Iris pigment epithelial cell (primary cell): ENCODE measurements at places on chromosomes 13 and 19.
A peak's percentile ranks its signal among the peaks of the same experiment; 100 is the strongest.

DNA sequence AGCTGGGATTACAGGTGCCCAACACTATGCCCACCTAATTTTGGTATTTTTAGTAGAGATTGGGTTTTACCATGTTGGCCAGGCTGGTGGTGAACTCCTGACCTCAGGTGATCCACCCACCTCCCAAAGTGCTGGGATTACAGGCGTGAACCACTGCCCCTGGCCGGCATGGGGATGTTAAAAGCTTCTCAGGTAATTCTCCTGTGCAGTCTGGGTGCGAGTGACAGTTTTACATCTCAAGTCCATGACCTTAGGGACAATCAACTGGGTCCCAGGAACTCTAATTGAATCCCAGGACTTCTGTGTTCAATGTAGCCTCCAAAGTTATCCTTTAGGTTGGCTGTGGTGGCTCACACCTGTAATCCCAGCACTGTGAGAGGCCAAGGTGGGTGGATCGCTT, 100.1 kb upstream of the TSHZ3 start:
- no peak for DNase-seq

DNA sequence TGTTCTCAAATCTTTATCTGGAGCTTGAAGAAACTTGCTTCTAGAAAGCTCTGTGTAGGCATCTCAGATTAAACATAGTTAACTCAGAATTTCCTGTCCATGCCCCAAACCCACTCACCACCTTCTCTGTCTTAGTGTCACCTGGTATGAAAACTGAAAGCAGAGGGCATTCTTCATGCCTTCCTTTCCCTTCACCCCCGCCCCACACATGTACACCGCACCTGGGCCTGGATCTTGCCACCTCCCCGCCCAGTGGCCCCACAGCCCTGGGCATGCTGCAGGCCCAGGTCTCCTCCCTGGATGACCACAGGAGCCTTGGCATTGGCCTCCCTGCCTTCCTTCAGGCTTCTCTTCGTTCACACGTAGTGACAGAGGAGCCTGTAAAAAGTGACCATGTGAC, 15.8 kb downstream of the CFAP97D2 start:
- no peak for DNase-seq

DNA sequence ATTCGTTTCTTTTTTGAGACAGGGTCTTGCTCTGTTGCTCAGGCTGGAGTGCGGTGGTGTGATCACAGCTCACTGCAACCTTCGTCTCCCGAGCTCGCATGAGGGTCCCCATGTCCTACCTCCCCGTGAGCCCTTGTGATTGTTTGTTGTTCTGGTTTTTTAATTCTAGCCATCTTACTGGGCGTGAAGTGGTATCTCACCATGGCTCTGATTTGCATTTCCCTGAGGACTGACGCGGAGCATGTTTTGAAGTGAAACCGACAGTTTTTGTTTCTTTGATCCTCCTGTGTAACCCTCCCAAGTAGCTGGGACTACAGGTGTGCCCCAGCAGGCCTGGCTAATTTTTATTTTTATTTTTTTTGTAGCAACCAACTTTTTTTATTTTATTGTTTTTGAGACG, 21.7 kb downstream of the GNG7 start:
- no peak for DNase-seq

DNA sequence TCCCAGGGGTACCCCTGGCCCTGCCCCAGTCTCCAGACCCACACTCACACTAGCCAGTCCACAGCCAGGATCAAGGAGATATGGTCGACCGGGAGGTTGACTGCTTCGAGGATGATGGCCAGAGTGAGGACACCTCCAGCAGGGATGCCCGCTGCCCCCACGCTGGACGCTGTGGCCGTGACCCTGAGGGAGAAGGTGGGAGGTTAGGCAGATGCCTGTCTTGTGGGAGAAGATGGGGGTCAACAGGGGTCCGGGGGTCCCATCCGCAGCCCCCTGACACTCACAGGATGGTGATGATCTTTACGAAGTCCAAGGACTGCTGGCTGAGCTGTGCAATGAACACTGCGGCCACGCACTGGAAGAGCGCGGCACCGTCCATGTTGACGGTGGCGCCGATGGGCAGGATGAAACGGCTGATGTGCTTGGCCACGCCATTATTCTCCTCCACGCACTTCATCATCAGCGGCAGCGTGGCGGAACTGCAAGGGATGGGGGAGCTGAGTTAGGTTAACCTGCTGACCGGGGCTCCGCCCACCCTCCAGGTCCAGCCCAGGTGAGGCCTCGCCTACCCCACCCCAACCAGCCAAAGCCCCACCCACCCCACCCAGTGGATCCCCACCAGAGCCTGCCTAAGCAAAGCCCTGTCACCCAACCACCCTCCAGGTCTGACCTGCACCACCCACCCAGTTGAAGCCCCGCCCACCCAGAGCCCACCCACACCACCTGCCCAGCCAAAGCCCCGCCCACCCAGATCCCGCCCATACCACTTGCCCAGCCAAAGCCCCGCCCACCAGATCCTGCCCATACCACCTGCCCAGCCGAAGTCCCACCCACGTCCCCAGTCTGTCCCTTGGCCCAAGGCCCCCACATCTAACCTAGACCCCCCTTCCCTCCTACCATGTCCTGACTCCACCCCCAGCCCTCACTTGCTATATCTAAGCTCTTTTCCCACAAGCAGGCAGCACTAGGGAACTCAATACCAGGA, 11.2 kb downstream of the SLC1A5 start:
- no peak for DNase-seq

GRCh38 chr13:76489274-76489673, 396.9 kb downstream of the KCTD12 start:
- no peak for DNase-seq

GRCh38 chr13:30409886-30410704, 12.2 kb upstream of the UBE2L5 start:
- peak; percentile 82 for DNase-seq

- peak; percentile 42 for DNase-seq
These were observed 90.2 kb downstream of the ATP11A start for GRCh38 chr13:112779856-112780604.

GRCh38 chr13:48901781-48902180, 73.9 kb upstream of the FNDC3A start:
- no peak for DNase-seq

DNA sequence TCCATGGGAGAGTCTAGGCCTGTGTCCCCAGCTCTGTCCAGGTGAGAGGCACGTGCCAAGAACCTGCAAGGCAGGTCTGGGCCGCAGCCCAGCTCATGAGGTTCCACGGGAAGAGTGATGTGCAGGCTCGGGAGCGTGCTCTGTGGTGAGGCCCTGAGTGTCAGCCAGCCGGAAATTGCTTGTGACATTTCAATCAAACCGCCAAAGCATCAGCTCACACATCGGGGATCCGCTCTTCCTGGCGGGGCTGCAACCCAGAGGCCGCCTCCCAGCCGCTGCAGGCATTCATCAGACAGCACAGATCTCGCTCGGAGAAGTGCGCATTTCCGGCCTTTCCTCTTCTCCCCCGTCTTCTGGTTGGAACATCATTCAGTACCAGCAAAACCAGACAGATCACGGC, 109.3 kb downstream of the KDM4B start:
- DNase-seq = no peak

- no peak for DNase-seq
These were observed 7.8 kb downstream of the ZSWIM4 start for GRCh38 chr19:13803038-13803437.

GRCh38 chr19:17200408-17201079, 14.6 kb upstream of the USE1 start:
- DNase-seq = no peak

- peak; percentile 100 for DNase-seq
These were observed 11.2 kb downstream of the ACTN4 start for GRCh38 chr19:38658462-38659306.

DNA sequence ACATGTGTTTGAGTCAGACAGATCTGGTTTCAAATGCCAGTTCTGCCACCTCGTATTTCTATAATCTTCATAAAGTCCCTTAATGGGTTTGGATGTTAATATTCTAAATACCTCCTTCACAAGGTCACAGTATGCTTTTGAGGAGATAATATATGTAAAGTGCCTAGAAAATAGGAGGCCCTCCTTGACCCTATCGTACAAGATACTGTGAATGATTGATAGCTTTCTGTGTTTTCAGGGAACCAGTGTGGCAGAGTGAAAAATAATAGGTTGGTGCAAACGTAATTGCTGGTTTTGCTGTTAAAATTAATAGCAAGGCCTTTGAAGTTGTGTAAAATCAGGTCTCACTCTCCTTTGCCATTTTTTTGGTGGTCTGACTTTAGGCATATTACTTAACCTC, 77.5 kb upstream of the SCEL start:
- DNase-seq = no peak

- no peak for DNase-seq
These were observed 767.9 kb upstream of the SLITRK6 start for GRCh38 chr13:86567119-86567518.

GRCh38 chr19:8566855-8567254, 10.4 kb downstream of the MYO1F start:
- peak; percentile 38 for DNase-seq

DNA sequence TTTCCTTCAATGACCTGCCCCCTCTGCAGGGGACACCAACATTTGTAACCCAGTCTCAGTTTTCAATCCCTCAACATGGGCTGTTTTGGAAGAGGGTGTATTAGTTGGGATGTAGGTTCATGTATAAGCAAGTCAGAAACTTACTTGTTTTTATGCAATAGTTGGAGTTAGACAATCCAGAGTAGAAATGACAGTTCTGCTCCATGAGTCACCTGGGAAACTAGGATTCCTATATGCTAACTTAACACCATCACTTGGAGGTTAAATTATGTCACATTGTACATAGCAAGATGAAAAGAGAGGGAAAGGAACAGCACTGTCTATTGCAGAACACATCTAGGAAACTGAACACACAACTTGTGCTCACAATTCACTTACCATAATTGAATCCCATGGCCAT, 436.4 kb downstream of the RFC3 start:
- peak; percentile 13 for DNase-seq

DNA sequence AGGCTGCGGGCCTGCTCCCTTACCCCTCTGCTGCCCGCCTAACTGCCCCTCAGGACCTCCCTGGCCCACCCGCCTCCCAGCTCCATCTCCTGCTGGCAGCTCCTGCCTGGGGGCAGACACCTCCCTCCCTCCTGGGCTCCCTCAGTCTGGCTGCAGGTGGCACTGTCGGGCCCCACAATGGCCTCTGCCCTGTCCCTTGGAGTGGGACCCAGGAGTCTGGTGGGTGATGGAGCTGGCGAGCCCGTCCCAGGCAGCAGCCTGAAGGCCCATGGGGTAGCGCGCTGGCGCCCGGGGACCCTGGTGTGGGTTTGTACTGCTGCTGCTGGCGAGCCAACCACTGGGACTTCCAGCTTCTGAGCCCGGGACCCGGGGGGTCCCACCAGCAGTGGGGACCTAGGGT, 83.6 kb downstream of the KDM4B start:
- DNase-seq = no peak

- DNase-seq = no peak
These were observed 29.6 kb downstream of the EPN1 start for GRCh38 chr19:55704494-55705245.

GRCh38 chr19:29564574-29565005, 38.8 kb downstream of the VSTM2B start:
- DNase-seq = no peak

- no peak for DNase-seq
These were observed 225.8 kb upstream of the SLC10A2 start for GRCh38 chr13:103291798-103292572.

- DNase-seq = no peak
These were observed 2.0 kb upstream of the SYCE2 start for GRCh38 chr19:12921047-12921446.

DNA sequence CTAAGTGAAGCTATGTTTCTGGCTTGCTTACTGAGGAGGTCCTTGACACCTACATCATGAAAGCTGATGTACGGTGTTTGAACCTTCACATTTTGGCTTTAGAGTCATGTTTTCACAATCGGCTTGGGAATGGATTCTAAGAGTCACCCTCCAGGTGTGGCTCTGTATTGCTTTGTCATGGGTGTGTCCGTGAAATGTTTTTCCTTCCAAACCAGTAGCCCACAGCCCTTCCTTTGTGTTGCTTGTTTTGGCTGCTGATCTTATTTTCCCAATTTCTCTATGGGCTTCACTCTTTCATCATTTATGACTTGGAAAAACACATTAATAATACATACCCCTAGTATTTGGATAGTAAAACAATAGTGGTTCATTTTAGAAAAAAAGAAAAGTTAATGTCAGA, 240.6 kb downstream of the GGACT start:
- no peak for DNase-seq

- DNase-seq = no peak
These were observed 10.1 kb upstream of the ZNF85 start for GRCh38 chr19:20912973-20913372.
